ENCODE measurements at places on chromosomes 7 and 10.

- no peak for DNase-seq
Measured at GRCh38 chr7:63521-64021, 128.8 kb upstream of the FAM20C start.

GRCh38 chr7:2270495-2270894, 28.5 kb downstream of the NUDT1 start:
- DNase-seq: no peak

- DNase-seq: no peak
Measured at GRCh38 chr10:78025685-78026364, 3.5 kb downstream of the POLR3A start.

GRCh38 chr10:13684806-13685482, 98.2 kb downstream of the PRPF18 start:
- no peak for DNase-seq

DNA sequence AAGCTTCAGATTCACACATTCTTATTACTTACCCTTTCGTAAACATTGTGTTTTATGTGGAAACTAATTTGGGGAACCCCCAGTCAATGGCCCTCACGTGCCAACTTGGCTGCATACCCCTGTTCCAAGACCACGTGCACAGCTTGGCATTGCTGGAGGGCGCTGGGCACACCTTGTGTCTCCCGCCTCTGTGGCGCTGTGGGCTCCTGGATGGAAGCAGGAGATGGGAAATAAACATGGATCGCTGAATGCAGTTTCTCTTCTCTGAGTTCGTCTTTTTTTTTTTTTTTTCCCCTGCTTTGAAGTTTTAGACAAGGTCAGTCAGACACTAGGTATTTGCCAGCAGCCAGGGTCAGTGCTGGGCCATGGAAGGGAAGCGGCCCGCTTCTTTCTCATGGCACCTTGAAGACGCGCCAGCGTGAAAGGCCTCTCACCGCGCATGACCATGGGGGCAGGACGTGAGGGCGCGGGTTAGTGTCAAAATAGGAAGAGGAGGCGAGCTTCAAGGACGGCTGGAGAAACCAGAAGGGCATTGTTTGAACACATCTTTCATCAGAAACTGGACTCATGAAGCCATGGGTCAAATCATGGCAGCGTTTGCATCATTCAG, 27.3 kb downstream of the BNIP3 start:
- no peak for DNase-seq

GRCh38 chr7:157312941-157313340, 23.9 kb upstream of the DNAJB6 start:
- no peak for DNase-seq

All from progenitor cell of endocrine pancreas (in vitro differentiated cells).